ENCODE measurements at places on chromosomes 2 and 18.

DNA sequence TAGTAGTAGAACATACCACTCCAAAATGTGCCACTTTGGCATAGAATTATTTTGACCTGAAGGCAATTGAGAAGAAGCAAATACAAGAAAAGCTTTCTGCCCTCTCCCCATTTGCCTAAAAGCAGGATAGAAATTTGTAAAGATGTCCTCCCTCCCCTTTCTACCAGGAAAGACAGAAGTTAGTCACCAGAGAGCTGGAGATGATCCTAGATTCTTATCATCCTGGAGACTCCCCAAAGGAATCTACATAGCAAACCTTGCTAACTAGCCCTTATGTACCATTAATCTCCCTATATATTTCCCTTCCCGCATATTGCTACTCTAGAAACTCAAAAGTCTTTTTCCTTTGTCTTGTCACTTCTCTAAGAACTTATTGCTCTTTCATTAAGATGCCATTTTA lies 12.6 kb upstream of the TMEM37 start:
- DNase-seq = no peak

DNA sequence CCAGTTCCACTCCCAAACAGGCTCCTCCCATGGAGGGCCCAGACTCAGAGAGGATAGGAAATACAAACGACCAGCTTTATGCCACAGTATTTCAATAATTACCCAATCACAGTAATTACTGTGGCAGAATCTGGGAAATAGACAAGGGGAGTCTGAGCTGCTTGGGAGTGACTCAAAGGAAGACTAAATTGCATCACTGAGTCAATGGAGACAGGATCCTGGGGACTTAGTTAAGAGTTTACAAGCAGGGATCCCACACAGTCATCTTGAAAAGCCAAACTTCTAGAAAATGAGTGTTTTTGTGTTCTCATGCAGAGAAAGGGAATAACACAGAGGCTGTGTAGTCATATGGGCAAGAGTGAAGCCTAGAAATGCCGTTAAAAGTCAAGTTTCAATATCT lies 1142.1 kb downstream of the CNTNAP5 start:
- no peak for DNase-seq

GRCh38 chr2:168183308-168183997 lies 63.9 kb downstream of the STK39 start:
- no peak for DNase-seq

- DNase-seq = no peak
These were observed 507.1 kb upstream of the TNP1 start for GRCh38 chr2:217366966-217367365.

GRCh38 chr18:51391731-51392130 lies 194.2 kb upstream of the MEX3C start:
- DNase-seq = peak; percentile 60

DNA sequence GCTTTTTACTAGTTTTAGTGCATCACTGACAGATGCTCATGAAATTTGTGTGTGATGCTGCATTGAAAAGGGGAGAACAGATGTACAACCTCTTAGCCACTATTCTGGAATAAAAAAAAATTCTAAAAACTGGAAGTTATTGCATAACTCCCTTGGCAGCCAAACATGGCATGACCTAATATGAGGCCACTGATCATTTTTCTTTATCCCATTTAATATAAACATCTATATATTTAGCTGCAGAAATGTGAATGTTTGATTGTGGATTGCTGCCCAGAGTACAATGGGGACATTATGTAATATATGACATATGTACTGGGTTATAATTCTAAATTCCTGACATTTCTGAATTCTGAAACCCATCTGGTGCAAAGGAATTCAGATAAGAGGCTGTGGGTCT lies 86.5 kb downstream of the CDCA7 start:
- no peak for DNase-seq

DNA sequence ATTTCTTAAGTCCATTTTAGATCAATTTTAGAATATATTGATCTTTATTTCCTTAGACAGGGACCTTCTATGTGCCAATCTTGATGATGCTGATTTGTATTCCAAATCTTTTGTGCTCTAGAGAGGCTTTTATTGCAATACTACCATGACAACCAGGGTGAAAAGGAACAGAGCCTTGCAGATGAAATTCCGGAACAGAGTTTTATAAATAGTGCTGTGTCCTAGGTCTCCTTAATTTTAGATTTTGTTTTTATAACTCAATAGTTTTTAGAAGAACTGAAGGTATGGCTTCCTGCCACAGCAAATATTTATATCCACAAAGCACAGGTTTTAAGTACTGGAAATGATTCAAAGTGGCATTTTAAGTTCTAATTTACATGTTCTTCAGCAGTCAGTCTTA lies 160.2 kb downstream of the PMAIP1 start:
- no peak for DNase-seq

DNA sequence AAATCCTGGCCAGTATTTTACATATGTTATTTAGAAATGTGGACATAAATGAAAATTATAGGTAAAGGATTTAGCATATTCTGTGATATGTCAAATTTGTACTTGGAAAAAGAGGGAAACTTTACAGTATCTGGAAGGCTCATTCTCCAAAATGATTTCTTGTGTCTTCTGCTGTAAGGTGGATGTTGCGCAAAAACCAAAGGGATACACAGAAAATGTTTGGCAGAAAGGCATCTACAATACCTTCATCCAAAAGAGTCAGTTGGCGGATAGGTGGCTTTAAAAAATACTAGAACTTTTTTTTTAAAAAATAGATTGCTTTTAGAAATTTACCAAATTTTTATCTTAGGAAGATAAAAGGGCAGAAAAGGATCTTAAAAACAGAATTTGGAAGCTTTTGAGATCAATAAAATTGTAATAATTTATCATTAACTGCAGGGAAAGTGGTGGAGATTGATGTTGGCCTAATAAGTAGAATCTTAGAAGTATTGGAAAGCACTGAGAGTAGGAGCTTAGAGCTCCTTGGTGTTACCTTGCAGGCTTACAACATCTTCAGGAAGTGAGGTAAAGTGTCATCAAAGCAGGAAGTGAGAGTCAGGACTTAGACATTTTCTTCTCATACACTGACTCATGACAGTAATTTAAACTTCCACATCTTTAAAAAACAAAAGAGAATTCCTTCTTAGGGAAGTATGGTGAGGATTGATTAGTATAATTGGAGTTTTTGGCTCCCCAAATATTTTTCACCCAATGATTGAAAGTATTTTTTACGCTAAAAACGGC lies 2.1 kb downstream of the NABP1 start:
- no peak for DNase-seq

- no peak for DNase-seq
These were observed 154.3 kb downstream of the TTC32 start for GRCh38 chr2:19747310-19748072.

- DNase-seq = no peak
These were observed 68.7 kb upstream of the FN1 start for GRCh38 chr2:215504547-215504946.

- no peak for DNase-seq
These were observed 128.7 kb upstream of the L3MBTL4 start for GRCh38 chr18:6543330-6543908.

- DNase-seq = no peak
These were observed 59.1 kb downstream of the MRPL33 start for GRCh38 chr2:27830656-27831055.

GRCh38 chr2:74983631-74984392 lies 25.4 kb downstream of the POLE4 start:
- no peak for DNase-seq

- no peak for DNase-seq
These were observed 194.7 kb upstream of the ERBB4 start for GRCh38 chr2:212733273-212733672.

GRCh38 chr2:101710471-101711318 lies 13.2 kb downstream of the MAP4K4 start:
- no peak for DNase-seq

DNA sequence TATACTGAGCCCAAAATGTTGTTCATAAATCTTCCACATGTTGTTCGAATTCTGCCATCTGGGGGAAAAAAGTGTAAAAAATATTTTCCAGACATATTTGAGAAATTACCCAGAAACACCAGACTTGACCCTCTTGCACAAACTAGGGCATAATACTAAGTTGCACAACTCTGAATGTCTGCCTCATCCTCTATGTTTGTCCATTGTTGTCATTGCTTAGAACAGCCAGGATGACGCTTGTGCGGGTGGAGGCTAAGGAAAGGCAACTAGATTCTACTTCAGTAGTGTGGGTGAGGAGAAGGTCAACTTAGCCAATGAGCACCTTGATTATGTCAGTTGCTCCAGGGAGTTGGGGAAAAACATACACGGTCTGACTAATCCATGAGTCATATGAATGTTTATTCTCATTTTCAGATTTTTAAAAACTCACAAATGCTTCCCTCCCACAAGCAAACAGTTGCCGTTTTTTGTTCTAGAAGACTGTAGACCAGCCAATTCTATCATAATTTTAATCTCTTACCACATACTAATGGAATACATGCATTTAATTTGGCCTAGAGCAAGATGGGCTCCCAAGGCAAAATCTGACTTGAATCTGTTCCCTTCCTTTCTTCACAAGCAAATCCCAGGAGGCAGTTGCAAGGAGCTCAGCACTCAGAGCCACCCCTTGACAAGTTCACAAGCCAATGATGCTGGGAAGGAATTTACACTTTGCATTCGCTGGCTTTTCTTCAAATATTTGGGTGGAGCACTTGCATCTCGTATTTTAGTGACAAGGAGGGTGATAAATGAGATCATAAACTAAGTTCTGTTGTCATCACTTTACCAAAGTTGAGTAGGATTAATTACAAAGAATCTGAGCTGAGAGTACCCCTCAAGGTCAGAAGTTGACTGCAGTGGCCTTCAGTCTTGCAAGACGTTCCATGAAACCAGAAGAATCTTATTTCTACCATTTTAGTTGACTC lies 163.2 kb upstream of the TWIST2 start:
- no peak for DNase-seq

DNA sequence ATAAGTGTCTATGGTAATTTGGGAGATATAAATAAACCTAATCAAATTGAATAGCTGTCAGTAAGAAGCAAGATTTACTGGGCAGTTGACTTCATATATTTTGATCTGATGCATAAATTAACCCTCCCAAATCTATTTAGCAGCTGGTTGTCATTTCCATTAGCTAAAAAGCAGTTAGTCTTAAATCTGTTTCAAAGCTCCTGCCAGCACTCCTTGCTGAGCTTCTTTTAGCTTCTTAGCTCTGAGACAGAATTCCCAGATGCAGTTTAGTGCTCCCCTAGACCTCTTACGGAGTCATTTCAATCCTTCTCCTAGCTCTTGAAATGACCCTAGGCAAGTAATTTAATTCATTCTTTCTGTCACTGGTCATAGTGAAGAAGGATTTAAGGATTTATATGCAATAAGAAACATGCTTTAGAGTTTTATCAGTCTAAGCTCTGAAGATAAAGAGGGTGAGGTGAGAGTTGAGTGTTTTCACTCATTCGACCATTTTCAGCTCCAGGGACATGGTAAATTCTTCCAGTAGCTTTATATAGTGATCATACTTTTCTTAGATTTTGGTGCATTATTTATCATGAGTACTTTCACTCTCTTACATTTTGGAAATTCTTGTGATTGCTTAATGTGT lies 98.9 kb downstream of the PHLPP1 start:
- DNase-seq = no peak

DNA sequence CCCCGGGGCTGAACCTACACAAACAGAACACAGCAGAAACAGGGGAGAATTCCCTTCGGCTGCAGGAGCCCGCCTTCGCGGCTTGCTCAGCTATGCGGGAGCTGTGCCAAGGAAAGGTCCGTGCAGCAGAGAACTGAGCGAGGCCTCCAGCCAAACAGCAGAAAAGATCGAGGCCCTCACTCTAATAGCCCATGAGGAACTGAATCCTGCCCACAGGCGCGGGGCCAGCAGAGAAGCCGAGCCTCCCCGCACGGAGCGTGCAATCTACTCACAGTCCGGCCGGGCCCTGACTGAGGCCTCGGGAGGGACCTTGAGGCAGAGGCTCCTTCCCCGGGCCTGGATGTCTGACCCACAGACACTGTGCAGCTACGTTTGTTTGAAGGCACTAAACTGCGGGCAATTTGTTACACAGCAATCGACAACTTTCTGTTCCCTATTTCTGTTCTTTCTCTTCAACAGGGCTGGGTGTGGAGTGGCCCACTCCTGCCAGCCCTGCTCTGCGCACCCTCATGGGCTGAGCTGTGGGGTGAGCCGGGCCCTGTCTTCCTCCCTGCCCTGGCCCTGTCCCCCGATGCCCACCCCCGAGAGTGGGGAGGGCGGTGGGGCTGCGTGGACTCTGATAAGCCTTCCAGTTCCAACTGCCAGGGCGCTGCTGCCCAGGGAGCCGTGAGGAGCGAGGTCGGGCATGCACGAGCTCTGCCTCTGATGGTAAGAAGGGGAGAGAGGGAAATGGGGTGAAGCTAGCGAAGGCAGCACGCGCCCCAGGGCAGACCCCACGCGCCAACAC lies 13.7 kb downstream of the HES6 start:
- DNase-seq = no peak

GRCh38 chr2:105678346-105678745 lies 66.4 kb upstream of the NCK2 start:
- DNase-seq = no peak

DNA sequence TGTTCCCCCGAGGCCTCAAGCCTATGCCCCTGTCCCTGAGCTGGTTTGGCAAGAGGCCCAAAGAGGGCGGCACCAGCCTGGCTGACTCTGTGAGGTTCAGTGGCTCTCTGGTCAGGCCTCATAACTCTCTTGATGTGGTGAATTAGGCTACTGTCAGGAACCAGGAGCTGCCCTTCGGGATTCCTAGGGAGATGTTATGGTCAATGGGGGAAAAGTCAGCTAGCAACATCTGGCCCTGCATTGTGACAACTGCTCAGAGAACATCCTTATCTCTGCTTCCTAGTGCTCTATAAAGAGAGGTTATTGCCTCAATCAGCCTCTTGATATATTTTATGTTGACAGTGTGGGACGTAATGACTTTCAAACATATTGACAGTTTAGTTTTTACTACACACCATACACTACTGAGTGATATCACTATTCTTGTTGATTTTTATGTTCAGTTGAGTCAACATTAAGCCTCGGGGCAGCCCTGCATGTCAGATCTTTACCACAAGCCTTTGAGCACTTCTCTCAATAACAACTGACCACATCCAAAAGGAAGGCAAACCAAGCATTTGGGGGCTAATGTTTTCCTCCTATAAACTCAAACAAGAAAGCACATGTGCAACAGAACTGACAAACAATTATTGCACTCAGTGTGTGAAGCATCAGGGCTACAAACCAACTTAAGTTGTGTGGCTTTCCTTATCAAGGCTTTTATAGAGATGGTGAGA lies 448.3 kb upstream of the SLC14A2 start:
- no peak for DNase-seq

Measured in amygdala (tissue), 56 donors.